ENCODE measurements at places on chromosomes 1 and 21.

DNA sequence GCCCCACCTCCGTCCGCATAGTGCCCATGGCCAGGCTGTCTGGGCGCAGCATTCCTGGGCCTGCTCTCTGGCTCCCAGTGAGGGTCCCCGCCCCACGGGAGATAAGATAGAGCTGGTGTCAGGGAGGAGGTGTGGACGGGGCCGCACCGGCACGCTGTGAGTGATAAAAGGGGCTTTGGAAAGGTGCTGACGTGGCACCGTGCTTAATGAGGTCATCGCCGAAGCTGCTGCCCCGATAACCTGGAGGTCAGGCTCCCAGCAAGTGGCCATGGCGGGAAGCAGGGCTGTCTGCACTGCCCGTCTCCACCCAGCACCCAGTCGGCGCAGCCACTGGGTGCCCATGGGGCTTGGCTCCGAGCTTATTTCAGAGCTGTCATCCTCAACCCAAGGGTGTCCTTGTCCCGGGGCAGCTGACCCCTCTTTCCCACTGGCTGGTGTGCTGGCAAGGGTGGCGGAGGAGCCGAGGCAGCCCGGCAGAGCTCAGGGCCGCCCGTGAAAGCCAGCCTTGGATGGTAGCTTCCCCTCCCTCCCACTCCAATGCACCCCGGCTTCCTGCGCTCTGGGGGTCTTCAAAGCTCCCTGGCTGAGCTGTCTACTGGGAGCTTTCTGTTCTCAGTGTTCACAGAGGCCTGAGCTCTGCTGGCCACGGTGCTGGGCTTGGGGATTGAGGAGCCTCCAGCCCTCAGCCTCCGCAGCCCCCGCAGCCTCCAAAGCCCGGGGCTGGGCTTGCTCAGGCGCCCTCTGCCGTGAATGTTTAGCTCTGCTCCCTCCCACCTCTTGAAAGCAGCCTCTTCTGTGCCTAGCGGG is 105.1 kb upstream of the ARHGEF16 start:
- no peak overlapping the region for H3K4me3 ChIP-seq
- no peak overlapping the region for H3K27ac ChIP-seq
- no peaks in the 10 kb centered on the region for H3K36me3 ChIP-seq
- H3K27me3 ChIP-seq: no peaks in the 10 kb centered on the region

DNA sequence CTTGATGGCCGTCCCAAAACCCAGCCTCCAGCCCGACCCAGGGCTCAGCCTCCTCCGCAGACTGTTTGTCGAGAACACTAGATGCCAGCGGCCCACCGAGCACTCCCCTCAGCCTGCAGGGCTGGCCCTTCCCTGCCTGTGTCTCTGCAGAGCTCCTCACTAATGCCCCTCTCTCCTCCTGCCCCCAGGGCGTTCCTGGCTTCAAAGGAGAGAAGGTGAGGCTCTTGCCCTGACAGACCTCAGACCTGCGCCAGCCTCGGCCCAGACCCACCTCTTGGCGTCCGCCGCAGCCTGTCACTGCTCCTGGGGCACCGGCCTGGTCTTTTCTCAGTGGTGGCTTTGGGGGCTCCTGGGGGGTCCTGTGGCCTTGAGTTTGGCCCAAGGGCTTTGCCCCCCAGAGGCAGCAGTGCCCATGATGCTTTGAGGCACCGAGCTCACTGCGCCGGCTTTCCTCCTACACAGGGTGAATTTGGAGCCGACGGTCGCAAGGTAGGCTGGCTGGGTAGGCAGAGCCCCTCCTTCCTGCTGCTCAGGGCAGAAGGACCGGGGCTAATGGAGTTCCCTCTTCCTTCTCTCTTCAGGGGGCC is 18.4 kb downstream of the COL6A2 start:
- peaks cover 41% of the 10 kb centered on the region for H3K36me3 ChIP-seq
- H3K27ac ChIP-seq: no peak overlapping the region
- H3K27me3 ChIP-seq: no peaks in the 10 kb centered on the region

- H3K4me1 ChIP-seq: no peaks in the 10 kb centered on the region
- H3K27me3 ChIP-seq: no peaks in the 10 kb centered on the region
- no peak overlapping the region for H3K27ac ChIP-seq
- DNase-seq: no peak
Measured at GRCh38 chr1:194159941-194160340, 973.5 kb upstream of the B3GALT2 start.

DNA sequence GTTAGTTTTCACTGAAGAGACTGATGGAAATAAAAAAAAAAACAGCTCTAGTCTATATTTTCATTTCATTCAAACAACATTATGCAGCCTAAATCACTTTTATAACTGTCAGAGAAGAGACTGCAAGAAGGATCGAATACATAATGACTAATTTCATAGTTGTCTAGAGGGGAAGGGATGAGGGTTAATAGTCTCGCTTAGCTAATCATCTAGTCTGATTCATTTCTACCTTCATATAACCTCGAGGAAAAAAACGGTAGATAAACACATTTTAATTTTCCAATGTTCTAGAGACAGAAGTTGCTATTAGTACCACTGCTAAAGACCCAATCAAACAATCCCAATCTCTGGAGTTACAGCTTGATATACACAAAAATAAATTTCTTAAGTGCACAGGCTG is 3.5 kb downstream of the FUBP1 start:
- H3K27ac ChIP-seq: no peak overlapping the region
- H3K36me3 ChIP-seq: peaks cover 14% of the 10 kb centered on the region
- H3K27me3 ChIP-seq: no peaks in the 10 kb centered on the region

DNA sequence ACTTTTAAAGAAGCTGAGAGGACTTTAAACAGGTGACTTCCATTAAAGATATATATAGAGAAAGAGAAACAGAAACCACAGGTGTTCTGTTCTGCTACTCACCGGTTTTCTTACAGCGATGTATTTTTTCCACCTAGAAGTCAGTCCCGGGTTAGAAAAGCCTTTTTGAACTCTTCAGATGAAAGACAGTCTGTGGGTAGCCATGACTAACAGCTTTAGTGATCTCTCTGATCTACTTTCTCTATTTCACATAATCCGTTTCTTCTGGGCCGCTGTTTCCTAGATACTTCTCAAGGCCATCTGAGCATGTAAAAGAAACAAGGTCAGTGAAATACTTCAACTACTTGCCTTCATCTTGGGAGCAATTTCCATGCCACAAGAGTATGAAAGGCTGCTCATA is 25.1 kb downstream of the WDR64 start:
- DNase-seq: no peak
- no peak overlapping the region for H3K4me3 ChIP-seq
- no peak overlapping the region for H3K27ac ChIP-seq
- H3K4me1 ChIP-seq: no peaks in the 10 kb centered on the region
- H3K27me3 ChIP-seq: no peaks in the 10 kb centered on the region

GRCh38 chr1:119040906-119041305 is 52.8 kb upstream of the TBX15 start:
- no peak overlapping the region for H3K4me3 ChIP-seq
- no peak overlapping the region for H3K27ac ChIP-seq
- H3K36me3 ChIP-seq: peaks cover 5% of the 10 kb centered on the region
- no peaks in the 10 kb centered on the region for H3K4me1 ChIP-seq
- H3K27me3 ChIP-seq: no peaks in the 10 kb centered on the region

DNA sequence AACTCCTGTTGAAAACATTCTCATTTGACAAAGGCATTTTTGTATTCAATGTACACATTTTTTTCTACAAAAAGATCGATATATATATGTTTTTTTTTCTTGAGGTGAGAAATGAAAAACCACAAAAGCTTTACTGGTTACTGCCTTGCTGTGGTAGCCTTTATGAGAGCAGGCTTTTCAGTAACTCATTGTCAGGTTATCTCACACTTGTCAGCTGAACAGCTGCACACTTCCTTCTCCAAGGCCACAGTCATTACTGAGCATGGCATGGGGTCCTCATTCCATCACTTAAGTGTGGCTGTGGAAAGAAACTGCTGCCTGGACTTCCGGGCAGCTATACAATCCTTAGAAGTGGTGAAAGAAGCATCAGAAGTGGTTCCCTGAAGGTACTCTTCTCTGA is 169.3 kb upstream of the ZP4 start:
- H3K4me3 ChIP-seq: no peak overlapping the region
- no peaks in the 10 kb centered on the region for H3K36me3 ChIP-seq
- H3K27ac ChIP-seq: no peak overlapping the region
- no peaks in the 10 kb centered on the region for H3K27me3 ChIP-seq
- DNase-seq: no peak

DNA sequence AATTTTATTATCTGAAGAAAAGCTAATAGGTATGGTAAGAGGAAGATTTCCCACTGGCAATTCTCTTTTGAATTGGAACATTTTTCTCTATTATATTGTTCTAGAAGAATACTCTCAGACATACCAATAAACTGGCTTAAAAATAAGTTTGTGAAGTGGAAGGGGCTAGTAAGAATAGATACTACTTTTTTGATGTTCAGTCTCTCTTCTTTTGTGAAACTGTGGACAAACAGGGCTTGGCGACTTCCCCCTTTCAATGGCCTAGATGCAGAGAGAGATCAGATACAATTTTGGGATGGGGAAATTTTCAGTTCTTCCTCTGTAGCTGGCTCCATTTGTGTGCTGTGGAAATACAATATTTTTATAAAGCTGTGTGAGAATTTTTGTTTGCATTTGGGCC is 2.5 kb downstream of the PBX1 start:
- peak overlapping the region; percentile 71 for H3K4me3 ChIP-seq
- peaks cover 17% of the 10 kb centered on the region for H3K4me1 ChIP-seq
- H3K36me3 ChIP-seq: no peaks in the 10 kb centered on the region
- H3K27me3 ChIP-seq: no peaks in the 10 kb centered on the region

DNA sequence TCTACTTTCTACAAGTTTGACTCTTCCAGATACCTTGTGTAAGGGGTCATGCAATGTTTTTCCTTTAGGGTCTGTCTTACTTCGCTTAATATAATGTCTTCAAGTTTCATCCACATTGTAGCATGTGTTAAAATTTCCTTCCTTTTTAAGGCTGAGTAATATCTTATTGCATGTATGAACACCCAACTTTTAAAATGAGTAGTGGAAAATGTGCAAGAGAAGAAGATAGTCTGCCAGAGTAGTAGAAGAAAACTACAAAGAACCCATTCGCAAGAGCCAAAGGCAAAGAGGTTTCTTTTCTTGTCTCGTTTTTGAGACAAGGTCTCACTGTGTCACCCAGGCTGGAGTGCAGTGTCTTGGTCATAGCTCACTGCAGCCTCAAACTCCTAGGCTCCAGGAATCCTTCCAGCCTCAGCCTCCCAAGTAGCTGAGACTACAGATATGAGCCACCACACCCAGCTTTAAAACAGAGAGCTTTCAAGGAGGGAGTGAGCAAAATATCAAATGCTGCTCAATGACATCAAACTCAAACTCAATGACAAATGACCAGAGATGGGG is 9.4 kb downstream of the IL23R start:
- no peaks in the 10 kb centered on the region for H3K36me3 ChIP-seq
- no peak for DNase-seq
- no peak overlapping the region for H3K4me3 ChIP-seq

GRCh38 chr1:201049248-201049831 is 25.8 kb upstream of the KIF21B start:
- no peak overlapping the region for H3K4me3 ChIP-seq
- DNase-seq: no peak
- no peaks in the 10 kb centered on the region for H3K27me3 ChIP-seq
- peaks cover 3% of the 10 kb centered on the region for H3K4me1 ChIP-seq

GRCh38 chr1:14217384-14217783 is 381.1 kb upstream of the KAZN start:
- no peaks in the 10 kb centered on the region for H3K4me1 ChIP-seq
- no peak overlapping the region for H3K27ac ChIP-seq
- H3K4me3 ChIP-seq: no peak overlapping the region
- DNase-seq: no peak
- no peaks in the 10 kb centered on the region for H3K36me3 ChIP-seq

DNA sequence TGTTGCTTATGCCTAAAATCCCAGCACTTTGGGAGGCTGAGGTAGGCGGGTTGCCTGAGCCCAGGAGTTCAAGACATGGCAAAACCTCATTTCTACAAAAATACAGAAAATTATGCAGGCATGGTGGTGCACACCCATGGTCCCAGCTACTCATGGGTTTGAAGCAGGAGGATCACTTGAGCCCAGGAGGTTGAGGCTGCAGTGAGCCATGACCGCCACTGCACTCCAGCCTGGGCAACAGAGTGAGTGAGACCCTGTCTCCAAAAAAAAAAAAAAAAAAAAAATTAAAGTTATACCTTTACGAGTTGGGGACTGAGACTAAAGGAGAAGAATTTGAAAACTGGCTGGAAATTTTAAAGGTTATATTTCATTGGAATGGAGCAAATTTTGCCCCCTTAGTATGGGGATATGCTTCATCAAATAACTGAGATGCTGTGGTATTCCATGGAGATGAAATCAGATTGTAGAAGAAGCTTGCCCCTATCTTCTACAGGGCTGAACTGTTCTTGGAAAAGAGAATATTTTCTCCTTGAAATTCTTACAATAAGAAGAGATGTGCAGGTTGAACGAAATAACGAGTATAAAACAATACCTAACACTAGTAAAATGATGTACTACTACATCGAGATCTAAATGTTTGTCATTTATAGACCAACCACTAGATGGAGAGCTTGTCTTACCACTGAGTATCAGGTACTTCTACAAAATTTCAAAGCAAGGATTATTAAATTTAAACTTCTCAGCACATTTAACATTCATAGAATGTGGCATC is 34.9 kb upstream of the SCYL3 start:
- H3K27ac ChIP-seq: no peak overlapping the region
- no peak for DNase-seq
- H3K27me3 ChIP-seq: no peaks in the 10 kb centered on the region
- no peaks in the 10 kb centered on the region for H3K36me3 ChIP-seq
- peaks cover 14% of the 10 kb centered on the region for H3K4me1 ChIP-seq
- no peak overlapping the region for H3K4me3 ChIP-seq

DNA sequence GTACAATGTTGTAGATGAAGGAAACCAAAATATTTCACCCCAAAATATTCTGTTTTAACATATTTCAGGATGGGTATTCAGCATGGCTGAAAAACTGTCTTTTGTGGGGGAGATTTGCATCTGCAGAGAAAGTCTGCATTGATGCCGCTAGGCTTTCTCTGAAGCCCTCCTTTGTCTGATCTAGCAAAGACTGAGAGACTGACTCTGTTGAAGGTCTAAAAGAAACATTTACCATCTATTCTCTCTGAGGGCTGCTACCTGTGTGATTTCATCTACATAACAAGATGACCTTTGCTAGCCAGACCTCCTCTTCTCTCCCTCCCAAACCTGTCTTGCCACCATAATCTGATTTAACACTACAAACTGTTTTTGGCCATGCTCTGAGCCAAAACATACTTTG is 12.4 kb upstream of the MT1HL1 start:
- no peaks in the 10 kb centered on the region for H3K27me3 ChIP-seq
- no peak for DNase-seq
- H3K4me1 ChIP-seq: no peaks in the 10 kb centered on the region
- no peaks in the 10 kb centered on the region for H3K36me3 ChIP-seq

GRCh38 chr1:10607228-10607627 is 132.5 kb downstream of the PEX14 start:
- H3K4me3 ChIP-seq: no peak overlapping the region
- no peak overlapping the region for H3K27ac ChIP-seq
- H3K27me3 ChIP-seq: no peaks in the 10 kb centered on the region
- H3K36me3 ChIP-seq: no peaks in the 10 kb centered on the region

DNA sequence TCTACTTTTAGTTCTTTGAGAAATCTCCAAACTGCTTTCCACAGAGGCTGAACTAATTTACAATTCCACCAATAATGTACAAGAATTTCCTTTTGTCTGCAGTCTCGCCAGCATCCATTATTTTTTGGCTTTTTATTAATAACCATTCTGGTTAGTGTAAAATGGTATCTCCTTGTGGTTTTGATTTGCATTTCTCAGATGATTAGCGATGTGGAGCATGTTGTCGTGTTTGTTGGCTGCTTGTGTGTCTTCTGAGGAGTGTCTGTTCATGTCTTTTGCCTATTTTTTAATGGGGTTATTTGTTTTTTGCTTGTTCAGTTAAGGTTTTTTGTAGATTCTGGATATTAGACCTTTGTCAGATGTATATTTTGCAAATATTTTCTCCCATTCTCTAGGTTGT is 131.5 kb downstream of the MAST2 start:
- H3K4me1 ChIP-seq: no peaks in the 10 kb centered on the region
- H3K27ac ChIP-seq: no peak overlapping the region
- H3K4me3 ChIP-seq: no peak overlapping the region
- H3K27me3 ChIP-seq: no peaks in the 10 kb centered on the region
